ENCODE measurements at places on chromosomes 6 and 20.
A peak's percentile ranks its signal among the peaks of the same experiment; 100 is the strongest.

DNA sequence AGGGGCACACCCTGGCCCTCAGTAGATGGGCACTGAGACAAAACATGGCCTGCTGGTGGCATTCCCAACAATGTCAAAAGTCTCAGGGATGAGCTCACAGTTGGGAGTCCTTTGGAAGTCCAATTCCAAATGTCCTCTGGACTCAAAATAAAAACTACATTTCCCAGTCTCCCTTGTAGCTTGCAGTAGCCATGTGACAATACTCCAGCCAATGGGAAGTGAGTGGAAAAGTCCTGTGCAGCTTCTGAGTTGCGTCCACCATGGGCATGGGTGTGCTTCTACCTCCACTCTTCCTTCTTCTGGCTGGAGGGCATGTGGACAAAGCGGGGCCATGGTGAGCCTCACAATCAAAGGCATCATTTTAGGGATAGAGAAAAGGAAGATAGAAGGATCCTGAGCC is 5.8 kb upstream of the ADAM33 start:
- no peak for DNase-seq

- no peak for DNase-seq
Measured at GRCh38 chr20:44583157-44583556, 778 bp downstream of the PKIG start.

DNA sequence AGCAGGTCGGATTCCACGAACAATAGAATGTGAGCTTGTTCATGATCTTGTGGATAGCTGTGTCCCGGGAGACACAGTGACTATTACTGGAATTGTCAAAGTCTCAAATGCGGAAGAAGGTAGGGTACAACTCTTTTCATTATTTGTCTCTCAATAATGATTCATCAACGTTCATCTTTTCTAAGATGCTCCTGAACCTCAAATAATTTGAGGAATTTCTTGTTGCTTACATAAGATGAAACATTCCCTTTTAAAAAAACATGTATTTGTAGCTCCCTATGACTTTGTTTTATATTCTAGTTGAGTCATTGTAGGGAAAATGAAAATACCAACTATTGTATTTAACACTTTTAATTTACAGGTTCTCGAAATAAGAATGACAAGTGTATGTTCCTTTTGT is 17.0 kb downstream of the MCM8 start:
- DNase-seq: no peak

GRCh38 chr6:143863771-143864170 is 503 bp upstream of the ZC2HC1B start:
- DNase-seq: no peak

GRCh38 chr6:97586344-97586743 is 303.3 kb upstream of the MMS22L start:
- peak; percentile 48 for DNase-seq

- no peak for DNase-seq
Measured at GRCh38 chr6:164826831-164827468, 482.5 kb downstream of the C6orf118 start.

GRCh38 chr6:39891976-39892375 is 42.3 kb downstream of the MOCS1 start:
- no peak for DNase-seq

- no peak for DNase-seq
Measured at GRCh38 chr6:64932486-64932885, 774.5 kb downstream of the EYS start.

- no peak for DNase-seq
Measured at GRCh38 chr6:164578616-164579015, 730.8 kb downstream of the C6orf118 start.

DNA sequence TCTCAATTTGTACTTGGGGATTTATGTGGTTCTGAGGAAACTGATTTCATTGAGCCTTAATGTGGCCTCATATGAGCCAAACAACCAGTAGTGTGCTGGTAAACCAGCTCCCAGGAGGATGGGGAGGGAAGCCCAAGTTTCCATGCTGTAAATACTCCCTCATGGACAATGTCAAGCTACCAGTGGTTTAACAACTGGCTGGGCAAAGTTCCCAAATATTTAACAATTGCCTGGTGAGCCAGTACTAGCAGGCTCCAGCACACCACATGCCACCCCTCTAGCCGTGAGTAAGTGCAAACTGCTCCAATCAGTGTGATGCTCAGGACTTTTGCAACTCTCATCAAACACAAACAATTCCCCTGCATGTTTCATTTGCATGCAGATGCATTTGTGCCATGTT is 19.2 kb upstream of the CDKN1A start:
- DNase-seq: no peak

- no peak for DNase-seq
Measured at GRCh38 chr6:14717307-14717706, 528.6 kb upstream of the JARID2 start.

Data from SK-N-MC (cell line).